ENCODE measurements at places on chromosomes 2 and 18.

DNA sequence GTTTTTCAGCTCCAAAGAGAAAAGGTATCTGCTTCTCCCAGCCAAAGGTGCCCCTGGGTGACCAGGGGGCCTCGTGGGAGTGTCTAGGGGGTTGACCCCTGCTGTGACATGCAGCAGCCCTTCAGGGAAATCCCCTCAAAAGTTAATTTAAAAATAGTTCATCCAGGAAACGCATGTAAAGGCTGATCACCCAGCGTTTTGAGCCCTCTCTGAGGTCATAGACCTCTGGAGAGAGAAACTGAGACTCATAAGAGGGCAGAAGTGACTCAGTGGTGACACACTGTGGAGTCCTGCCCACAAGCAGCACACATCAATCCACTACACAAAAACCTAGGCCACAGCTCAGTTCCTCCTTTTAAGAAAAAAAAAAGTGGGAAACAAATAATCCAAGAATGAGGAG lies 11.9 kb downstream of the GAL3ST2 start:
- DNase-seq = peak; percentile 74

- no peak for DNase-seq
Observed at GRCh38 chr2:140186313-140186712, 1406.1 kb upstream of the NXPH2 start.

DNA sequence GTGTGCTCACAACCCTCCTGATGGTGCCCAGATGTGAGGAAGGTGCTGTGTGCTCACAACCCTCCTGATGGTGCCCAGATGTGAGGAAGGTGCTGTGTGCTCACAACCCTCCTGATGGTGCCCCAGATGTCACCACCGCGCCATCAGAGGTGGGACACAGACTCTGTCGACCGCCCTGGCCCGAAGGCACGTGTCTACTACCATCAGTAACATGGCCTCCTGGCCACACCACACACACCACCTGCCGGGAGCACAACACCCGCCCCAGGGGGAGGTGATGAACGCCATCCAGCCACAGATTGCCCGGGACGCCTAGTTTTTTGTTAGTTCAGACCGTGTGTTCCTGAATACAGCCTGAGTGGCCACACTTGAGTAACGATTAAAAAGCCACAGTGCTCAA lies 24.5 kb downstream of the HDAC4 start:
- no peak for DNase-seq

DNA sequence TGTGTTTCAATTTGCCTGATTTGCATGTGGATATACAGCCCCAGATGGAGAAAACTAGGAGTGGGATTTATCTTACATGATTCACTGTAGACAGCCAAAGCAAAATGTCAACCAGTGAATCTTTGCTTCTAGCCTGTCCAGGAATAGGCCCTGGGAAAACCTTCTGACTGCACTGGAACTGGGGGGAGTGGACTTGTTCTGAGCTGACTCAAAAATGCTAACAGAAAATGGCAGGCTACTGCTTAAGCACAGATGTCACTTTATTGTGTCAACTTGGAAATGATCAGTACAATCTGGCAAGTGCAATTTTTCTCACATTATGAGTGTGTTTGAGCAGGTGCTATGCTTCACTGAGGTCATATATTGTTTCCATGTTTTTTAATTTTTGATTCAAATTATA lies 593.7 kb downstream of the NRXN1 start:
- no peak for DNase-seq

All from activated CD4-positive, alpha-beta memory T cell treated with anti-CD3 and anti-CD28 coated beads for 36 hours (primary cell).